ENCODE measurements at places on chromosomes 7 and 10. TPM values are rescaled to one million over a fixed set of nuclear protein-coding genes. Genes with fewer than 3 reads are reported as not detected.

GRCh38 chr7:68929781-68930261 lies 668.5 kb upstream of the AUTS2 start:
- ATAC-seq: peak; percentile 61

- ATAC-seq: peak; percentile 71
Measured at GRCh38 chr7:44638611-44639557, 32.5 kb downstream of the OGDH start.

DNA sequence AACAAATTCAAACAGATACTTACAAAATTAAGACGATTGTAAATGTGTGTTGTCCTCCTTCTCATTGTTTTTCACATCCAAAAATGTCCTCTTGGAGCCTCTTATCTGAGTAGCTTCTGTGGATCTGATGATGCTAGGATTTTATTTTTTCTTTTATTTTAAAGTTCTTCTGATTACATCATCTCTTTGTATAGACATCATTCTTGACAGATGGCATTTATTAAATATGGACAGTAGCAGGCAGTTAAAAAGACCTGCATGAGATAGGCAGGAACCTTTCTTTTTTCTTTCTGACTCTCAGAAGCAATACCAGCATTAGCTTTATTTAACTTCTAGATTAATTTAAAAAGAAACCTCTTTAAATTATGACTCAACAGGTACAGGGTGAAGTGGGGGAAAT lies at the start of gene RPA3:
TSS of gene RPA3 (minus strand) at position 116 of the 400 bp plus-strand sequence. CDS start 78,189 bp downstream, outside the sequence.
- no peak for ATAC-seq

GRCh38 chr7:43363035-43363791 lies 219.7 kb upstream of the STK17A start:
- ATAC-seq: peak; percentile 80

Gene LRRC4
- total RNA-seq: 1.9 TPM

DNA sequence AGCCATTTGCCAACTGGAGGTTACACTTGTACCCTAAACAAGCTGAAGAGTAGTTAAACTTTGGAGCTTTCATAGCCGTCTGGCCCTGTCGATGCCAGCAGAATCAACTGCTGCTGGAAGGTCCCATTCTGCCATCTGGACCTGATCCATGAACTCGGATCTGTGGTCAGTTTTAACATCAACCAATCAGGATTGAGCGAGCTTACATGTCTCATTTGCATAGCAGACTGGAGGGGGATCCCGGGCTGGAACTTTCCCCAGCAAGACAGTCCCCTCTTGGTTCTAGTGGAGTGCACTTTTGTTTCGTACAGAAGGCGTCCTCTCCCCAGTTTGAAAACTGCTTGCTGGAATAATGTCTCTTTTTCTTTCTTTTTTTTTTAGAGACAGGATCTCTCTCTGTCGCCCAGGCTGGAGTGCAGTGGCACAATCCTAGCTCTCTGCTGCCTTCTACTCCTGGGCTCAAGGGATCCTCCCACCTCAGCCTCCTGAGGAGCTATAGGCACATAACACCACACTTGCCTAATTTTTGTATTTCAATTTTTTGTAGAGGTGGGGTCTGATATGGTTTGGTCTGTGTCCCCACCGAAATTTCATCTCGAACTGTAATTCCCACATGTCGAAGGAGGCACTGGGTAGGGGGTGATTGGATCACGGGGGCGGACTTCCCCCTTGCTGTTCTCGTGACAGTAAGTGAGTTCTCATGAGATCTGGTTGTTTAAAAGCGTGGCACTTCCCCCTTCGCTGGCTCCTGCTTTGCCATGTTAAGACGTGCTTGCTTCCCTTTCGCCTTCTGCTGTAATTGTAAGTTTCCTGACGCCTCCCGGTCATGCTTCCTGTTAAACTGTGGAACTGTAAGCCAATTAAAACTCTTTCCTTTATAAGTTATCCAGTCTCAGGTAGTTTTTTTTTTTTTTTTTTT lies 42.8 kb upstream of the SEPHS1 start:
- peak; percentile 53 for ATAC-seq

Gene ECHDC3
- total RNA-seq: 16.6 TPM

DNA sequence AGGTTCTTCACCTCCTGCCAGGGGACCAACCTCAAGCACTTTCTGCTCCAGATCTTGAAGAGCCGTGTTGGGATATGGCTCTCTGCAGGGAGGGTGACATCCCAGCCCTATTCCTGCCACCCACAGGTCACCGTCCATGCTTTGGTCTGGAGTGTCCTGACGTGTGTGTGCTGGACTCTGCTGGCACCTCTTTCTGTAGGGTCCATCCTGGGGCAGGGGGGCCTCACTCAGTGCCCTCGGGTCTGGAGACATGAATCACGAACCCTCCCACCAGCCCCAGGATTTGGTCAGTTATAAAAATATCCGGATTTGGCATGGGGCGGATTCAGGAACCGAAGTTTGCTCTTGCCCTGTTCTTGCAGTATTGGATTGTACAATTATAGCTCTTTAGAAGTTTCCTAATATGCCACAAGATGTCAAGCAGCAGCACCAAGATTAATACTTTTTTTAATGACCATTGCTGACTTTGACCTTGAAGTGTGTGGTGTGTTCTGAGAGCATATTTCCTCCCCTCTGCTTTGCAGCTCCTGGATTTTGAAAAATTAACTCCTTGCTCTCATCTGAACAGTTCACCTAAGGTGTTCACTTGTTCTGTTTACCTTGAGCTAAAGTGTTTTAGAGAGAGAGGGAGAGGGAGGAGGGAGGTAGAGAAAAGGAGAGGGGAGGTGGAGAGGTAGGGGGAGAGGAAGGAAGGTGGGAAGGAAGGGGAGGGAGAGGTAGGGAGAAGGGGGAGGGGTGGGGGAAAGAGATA lies 95.4 kb upstream of the SHH start:
- no peak for ATAC-seq

DNA sequence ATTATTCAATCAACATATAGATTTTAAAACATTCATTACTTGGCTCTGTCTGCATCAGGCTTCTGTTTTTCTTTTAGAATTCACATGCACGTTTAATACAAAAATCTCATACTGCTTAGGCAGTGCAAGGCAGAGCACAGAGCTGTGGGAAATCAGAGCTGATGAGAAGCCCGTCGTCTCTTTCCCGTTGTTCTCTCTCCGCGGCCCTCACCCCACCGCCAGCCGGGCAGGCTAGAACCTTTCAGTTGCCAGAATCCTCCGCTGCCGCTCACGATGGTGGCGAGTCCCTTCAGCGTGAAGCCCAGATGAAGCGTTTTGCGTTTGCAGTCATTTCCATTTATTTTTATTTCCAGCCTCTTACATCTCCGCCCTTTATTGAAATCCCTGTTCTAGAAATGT lies 648.2 kb downstream of the SDK1 start:
- ATAC-seq: no peak

DNA sequence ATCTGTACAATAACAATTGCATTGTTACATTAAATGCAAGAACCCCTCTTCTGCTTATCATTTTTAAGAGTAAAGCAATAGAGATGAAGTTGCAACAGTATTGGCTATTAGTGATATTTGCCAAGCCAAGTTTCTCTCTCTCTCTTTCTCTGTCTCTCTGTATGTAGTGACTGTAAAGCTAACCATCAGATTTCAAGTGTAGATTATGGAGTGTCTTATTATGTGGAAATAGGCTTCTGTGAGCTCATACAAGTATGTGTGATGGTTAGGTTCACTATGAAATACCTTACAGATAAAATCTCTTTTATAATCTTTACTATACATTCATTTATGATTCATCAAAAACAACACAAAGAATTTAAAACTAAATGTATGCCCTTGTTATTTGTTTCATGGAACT lies 28.6 kb upstream of the NRP1 start:
- ATAC-seq: no peak

GRCh38 chr10:108521827-108522492 lies 1357.5 kb upstream of the SORCS1 start:
- no peak for ATAC-seq

Gene SEPTIN14
- total RNA-seq: not detected

Gene TYW1
- total RNA-seq: 11.9 TPM

- no peak for ATAC-seq
Measured at GRCh38 chr7:26777385-26777784, 87.0 kb downstream of the SKAP2 start.

Gene LRRC17
- total RNA-seq: 4.6 TPM

GRCh38 chr7:135109976-135110375 lies 37.9 kb upstream of the TMEM140 start:
- ATAC-seq: no peak

Measured in gastroesophageal sphincter (tissue), 4 donors.